ENCODE measurements at places on chromosomes 12 and 14. TPM values are rescaled to one million over a fixed set of nuclear protein-coding genes. Genes with fewer than 3 reads are reported as not detected.

DNA sequence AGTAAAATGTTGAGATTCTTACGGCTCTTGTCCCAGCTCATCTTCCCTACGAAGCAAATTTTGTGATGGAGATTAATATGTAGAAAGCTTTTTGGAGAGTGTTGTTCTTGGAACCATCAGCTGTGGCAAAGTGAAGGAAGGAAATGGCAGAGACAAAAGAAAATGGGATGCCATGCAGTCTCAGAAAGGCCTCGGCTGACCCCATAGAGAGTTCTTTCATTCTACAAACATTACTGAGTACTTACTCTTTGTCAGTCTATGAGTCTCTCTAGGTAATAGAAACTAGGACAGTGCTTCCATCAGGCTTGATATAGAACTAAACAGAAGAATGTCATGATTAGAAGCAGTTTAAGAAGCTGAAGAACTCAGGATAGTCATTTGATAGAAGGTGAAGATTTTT, 134.1 kb downstream of the PLEKHA5 start:
- H3K36me3 ChIP-seq = no peaks in the 10 kb centered on the region
- no peaks in the 10 kb centered on the region for H3K27me3 ChIP-seq
- H3K27ac ChIP-seq = no peak overlapping the region
- no peak for DNase-seq

GRCh38 chr12:123233505-123234308, 471 bp downstream of the MTRFR start:
- no peaks in the 10 kb centered on the region for H3K27me3 ChIP-seq
- H3K36me3 ChIP-seq = peaks cover 43% of the 10 kb centered on the region
- peaks cover 64% of the 10 kb centered on the region for H3K4me1 ChIP-seq
- peak; percentile 53 for DNase-seq
- peak overlapping the region; percentile 98 for H3K27ac ChIP-seq

DNA sequence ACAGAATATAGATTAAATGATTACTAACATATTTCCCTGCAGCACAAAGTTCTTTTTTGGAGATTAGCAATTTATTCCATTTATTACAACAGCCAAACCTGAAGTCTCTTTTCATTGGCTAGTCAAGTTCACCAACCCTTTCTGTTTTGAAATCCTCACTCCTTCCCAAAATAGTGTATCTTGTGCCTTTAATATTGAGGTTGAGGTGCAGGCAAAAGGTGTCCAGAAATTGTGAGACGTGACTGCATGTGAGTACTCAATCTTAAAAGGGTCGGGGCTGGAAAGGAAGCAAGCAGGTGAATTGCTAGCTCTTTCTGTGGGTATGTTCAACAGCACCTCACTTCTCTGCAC, 11.1 kb upstream of the FOXN3 start:
- no peak overlapping the region for H3K4me3 ChIP-seq
- DNase-seq = no peak
- peaks cover 78% of the 10 kb centered on the region for H3K4me1 ChIP-seq
- no peaks in the 10 kb centered on the region for H3K27me3 ChIP-seq

DNA sequence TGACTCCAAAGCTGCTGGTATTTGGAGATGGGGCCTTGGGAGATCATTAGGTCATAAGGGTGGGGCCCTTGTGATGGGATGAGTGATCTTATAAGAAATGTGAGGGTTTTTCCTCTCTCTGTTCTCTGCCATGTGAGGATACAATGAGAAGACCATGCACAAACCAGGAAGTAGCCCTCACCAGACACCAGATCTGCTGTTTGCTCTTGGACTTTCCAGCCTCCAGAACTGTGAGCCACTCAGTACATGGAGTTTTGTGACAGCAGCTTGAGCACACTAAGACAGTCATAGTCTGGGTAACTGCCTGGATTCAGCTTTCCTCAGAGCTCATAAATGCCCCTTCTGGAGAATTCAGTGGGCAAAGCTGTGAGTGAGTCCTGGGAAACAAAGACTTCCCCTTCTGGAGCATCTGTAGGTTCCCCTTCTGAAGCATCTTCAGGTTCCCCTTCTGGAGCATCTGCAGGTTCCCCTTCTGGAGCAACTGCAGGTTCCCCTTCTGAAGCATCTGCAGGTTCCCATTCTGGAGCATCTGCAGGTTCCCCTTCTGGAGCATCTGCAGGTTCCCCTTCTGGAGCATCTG, 11.0 kb upstream of the PPP4R3A start:
- peaks cover 6% of the 10 kb centered on the region for H3K27me3 ChIP-seq
- DNase-seq = no peak
- no peaks in the 10 kb centered on the region for H3K36me3 ChIP-seq
- H3K4me1 ChIP-seq = no peaks in the 10 kb centered on the region
- no peak overlapping the region for H3K4me3 ChIP-seq
- H3K27ac ChIP-seq = no peak overlapping the region

GRCh38 chr14:102913341-102914211, 8.9 kb upstream of the AMN start:
- no peaks in the 10 kb centered on the region for H3K36me3 ChIP-seq
- no peak for DNase-seq

DNA sequence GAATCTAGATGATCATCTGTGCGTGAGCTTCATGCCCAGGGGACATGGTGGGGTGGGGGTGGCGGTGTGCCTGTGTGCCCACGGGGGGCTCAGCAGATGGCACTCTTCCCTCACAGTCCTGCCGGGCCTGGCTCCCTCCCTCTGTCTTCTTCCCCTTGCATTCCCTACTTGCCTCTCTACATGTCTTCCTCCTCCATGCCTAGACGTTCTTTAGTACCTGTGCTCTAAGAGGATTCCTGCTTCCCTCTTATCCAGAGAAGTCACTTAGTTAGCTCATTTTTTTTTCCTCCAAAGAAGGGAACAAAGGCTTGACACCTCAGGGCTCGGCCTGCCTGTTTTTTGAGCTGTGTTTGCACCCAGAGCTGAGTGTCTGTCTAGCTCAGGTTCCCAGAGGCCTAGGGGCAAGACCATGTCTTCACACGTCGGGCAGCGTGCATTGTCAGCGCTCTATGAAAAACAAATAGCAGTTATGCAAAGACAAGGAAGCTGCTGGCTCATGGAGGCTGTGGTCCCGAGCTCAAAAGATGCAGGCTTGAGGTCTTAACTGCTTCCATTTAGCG, 48.8 kb downstream of the NINJ2 start:
- peak overlapping the region; percentile 12 for H3K27ac ChIP-seq
- DNase-seq = peak; percentile 54
- H3K4me3 ChIP-seq = no peak overlapping the region

GRCh38 chr14:58755031-58755925, 117.5 kb downstream of the DACT1 start:
- no peak overlapping the region for H3K4me3 ChIP-seq
- DNase-seq = no peak
- H3K4me1 ChIP-seq = no peaks in the 10 kb centered on the region

DNA sequence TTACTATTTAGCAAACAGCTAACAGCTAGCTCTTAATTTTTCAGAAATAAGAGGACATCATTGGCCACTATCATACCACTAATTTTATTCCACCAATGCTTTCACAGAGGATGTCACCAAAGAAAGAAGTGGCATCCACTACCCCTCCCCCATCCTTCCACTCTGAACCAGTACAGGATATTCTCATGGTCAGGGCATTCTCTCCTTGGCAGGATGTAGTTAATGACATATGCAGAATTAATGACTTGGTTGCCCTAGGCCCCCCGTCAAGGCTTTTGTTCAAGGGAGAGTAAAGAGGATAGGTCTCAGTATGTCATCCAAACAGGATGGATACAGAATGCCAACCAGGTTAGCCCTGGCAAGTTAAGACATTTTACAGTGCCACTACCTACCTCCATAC, 18.9 kb upstream of the NUP107 start:
- H3K27me3 ChIP-seq = no peaks in the 10 kb centered on the region
- no peak for DNase-seq
- H3K4me1 ChIP-seq = peaks cover 24% of the 10 kb centered on the region
- H3K4me3 ChIP-seq = no peak overlapping the region
- peaks cover 17% of the 10 kb centered on the region for H3K36me3 ChIP-seq

DNA sequence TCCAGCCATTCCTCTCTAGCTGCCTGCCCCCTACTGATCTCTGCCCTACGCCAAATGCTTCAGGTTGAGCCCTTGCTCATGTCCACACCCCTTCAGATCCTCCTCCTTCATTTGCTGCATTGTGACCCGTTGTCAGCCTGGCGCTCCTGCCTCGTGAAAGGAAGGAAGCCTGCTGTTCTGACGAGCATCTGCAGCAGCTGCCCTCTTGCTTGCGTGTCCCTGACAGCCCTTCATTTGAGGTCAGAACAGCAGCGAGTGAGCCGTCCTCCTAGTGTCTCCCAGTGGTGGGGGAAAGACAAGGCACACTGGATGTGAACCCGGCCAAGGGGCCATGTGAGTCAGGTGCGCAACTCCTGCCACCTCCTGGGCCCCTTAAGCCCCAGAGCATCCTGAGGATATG, 3.0 kb upstream of the PIANP start:
- peaks cover 56% of the 10 kb centered on the region for H3K27me3 ChIP-seq
- H3K36me3 ChIP-seq = peaks cover 4% of the 10 kb centered on the region
- H3K4me1 ChIP-seq = peaks cover 17% of the 10 kb centered on the region
- no peak overlapping the region for H3K27ac ChIP-seq
- H3K4me3 ChIP-seq = no peak overlapping the region

DNA sequence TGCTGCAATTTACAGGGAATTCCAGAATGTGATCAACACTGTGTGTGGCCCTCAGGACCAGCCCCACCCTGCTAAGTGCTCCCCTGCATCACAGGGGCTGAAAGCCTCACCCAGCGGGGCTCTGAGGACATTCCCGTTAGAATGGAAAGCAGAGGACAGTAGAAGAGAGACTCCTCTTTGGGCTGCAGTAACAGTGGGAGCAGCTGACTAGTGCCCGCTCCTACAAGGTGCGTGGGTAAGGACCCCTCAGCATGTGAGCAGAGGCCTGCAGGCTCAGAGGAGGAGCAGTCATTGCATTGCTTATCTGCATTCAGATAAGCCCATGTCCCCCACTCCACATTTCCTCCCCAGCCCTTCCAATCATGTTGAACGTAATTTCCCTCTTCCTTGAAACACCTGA, 120.1 kb downstream of the ITPR2 start:
- H3K36me3 ChIP-seq = peaks cover 13% of the 10 kb centered on the region
- no peak for DNase-seq
- no peak overlapping the region for H3K4me3 ChIP-seq
- no peaks in the 10 kb centered on the region for H3K4me1 ChIP-seq
- H3K27ac ChIP-seq = no peak overlapping the region
- no peaks in the 10 kb centered on the region for H3K27me3 ChIP-seq

DNA sequence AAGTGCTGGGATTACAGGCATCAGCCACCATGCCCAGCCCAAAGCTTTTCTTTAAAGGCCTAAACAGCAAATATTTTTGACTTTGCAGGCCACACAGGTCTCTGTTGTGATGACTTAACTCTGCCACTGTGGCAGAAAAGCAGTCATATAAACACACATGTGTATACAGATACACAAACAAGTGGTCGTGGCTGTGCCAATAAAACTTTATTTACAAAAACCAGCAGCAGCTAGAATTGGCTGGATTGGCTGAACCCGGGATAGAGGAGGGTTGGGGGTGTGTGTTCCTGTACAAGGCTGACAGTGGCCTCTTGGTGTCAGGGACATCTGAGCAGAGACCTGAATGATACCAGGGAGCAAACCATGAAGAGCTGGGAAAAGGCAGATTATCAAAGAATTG, 95.6 kb downstream of the NCOR2 start:
- no peak overlapping the region for H3K27ac ChIP-seq
- H3K27me3 ChIP-seq = no peaks in the 10 kb centered on the region
- no peak for DNase-seq
- H3K4me1 ChIP-seq = peaks cover 12% of the 10 kb centered on the region
- H3K4me3 ChIP-seq = no peak overlapping the region

- DNase-seq = no peak
- no peak overlapping the region for H3K27ac ChIP-seq
- H3K4me3 ChIP-seq = no peak overlapping the region
- H3K36me3 ChIP-seq = no peaks in the 10 kb centered on the region
- no peaks in the 10 kb centered on the region for H3K4me1 ChIP-seq
- H3K27me3 ChIP-seq = no peaks in the 10 kb centered on the region
Observed at GRCh38 chr12:20832911-20833310, 22.4 kb downstream of the SLCO1B3 start.

DNA sequence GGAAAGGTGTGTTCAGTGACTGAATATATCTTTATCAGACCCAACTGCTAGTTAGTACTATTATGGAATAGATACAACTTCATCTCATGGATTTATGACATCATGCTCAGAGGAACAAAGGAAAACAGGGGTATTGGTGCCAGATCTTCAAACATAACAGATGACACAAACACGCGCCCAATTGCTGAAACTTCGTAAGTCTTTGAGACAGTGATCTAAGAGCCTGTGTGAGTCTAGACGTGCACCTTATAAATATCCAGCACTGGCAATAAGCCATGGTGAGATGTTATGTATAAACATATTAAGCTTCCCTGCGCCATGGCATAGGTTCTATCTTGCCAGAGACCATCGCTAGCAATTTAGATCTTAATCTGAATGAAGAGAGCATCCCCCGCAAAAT, 42.2 kb upstream of the NR2C1 start:
- no peak overlapping the region for H3K27ac ChIP-seq
- H3K27me3 ChIP-seq = no peaks in the 10 kb centered on the region
- no peak for DNase-seq
- no peaks in the 10 kb centered on the region for H3K36me3 ChIP-seq
- H3K4me3 ChIP-seq = no peak overlapping the region

DNA sequence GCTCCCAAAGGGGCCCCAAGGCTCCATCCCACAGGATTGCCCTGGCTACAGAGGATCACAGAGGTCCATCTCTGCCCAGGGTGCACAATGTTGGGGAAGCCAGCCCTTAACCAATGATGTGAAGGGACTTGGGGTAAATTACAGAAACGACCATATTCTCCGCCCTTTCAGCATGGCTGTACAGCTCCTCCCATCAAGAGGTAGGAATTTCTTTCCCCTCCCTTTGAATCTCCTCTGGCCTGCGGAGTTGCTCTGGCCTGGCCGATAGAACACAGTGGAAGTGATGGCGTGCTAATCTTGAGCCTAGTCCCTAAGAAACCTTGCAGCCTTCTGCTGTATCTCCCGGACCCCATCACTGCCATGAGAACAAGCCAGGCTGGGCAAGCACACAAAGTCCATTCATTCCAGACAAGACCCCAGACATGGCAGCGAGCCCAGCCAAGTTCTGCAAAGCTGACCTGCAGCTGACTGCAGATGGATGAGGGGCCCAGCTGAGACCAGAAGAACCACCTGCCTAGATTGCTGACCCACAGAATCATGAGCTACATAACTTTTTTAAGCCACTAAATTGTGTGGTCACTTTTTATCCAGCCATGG, 6.9 kb upstream of the IFI27 start:
- no peak for DNase-seq
- H3K27ac ChIP-seq = no peak overlapping the region
- H3K4me3 ChIP-seq = no peak overlapping the region
- H3K27me3 ChIP-seq = no peaks in the 10 kb centered on the region
- no peaks in the 10 kb centered on the region for H3K4me1 ChIP-seq

GRCh38 chr14:105927096-105928060, 401.0 kb downstream of the TMEM121 start:
- H3K27me3 ChIP-seq = peaks cover 11% of the 10 kb centered on the region
- H3K4me1 ChIP-seq = no peaks in the 10 kb centered on the region
- DNase-seq = no peak
- no peaks in the 10 kb centered on the region for H3K36me3 ChIP-seq
- H3K4me3 ChIP-seq = no peak overlapping the region

The B4GALNT3 gene
- total RNA-seq = 0.37 TPM

The BHLHE41 gene
- not detected for total RNA-seq

The LMNTD1 gene
- not detected for total RNA-seq

The CLEC6A gene
- total RNA-seq = not detected

The IL26 gene
- total RNA-seq = 0.35 TPM

The LRIG3 gene
- total RNA-seq = 0.30 TPM

The RAD9B gene
- total RNA-seq = 2.2 TPM

The RAN gene
- total RNA-seq = 1,473 TPM

The PRKCH gene
- total RNA-seq = 304 TPM

The AMIGO2 gene
- total RNA-seq = 14.2 TPM

The NEUROD4 gene
- total RNA-seq = not detected

The FAM177A1 gene
- 40.7 TPM for total RNA-seq
